ENCODE measurements at places on chromosomes 5 and 9.

DNA sequence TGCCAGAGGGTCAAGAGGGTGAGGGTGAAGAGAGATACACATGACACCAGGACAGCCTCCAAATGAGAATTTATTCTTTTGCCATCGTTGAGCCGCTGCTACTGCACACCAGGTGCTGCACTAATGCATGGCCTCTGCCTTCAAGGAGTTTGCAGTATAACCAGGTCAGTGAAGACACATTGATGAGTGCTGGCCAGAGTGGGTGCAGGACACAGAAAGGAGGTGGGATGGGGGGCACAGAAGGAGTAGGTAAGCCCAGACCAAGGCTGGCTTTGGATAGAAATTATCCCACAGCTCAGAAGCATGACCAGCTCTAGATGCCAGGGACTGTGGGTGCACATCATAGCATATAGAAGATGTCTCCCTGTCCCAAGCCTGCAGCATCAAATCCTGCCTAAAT is 38.0 kb downstream of the FOXI1 start:
- DNase-seq = no peak

DNA sequence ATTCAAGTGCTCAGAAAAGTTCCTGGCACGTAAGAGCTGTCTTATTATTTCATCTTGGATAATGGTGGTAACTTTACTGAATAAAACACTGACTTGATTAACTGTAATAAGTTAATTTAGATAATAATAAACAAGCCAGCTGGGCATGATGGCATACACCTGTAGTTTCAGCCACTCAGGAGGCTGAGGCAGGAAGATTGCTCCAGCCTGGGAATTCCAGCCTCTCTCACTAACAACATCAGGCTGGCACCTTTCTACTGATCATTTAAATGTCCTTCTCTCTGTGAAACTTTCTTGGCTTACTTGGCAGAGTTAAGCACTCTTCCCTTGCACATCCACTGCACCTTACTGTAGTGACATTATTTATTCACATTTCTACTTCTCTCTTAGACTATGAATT is 20.0 kb downstream of the STOM start:
- no peak for DNase-seq

GRCh38 chr9:72526901-72527800 is 5.7 kb downstream of the TMC1 start:
- DNase-seq = no peak

GRCh38 chr5:160341309-160341870 is 29.0 kb upstream of the CCNJL start:
- DNase-seq = no peak

- DNase-seq = no peak
Observed at GRCh38 chr5:156624686-156625085, 225.4 kb upstream of the PPP1R2B start.

GRCh38 chr5:179373961-179374505 is 28.8 kb upstream of the ADAMTS2 start:
- no peak for DNase-seq

DNA sequence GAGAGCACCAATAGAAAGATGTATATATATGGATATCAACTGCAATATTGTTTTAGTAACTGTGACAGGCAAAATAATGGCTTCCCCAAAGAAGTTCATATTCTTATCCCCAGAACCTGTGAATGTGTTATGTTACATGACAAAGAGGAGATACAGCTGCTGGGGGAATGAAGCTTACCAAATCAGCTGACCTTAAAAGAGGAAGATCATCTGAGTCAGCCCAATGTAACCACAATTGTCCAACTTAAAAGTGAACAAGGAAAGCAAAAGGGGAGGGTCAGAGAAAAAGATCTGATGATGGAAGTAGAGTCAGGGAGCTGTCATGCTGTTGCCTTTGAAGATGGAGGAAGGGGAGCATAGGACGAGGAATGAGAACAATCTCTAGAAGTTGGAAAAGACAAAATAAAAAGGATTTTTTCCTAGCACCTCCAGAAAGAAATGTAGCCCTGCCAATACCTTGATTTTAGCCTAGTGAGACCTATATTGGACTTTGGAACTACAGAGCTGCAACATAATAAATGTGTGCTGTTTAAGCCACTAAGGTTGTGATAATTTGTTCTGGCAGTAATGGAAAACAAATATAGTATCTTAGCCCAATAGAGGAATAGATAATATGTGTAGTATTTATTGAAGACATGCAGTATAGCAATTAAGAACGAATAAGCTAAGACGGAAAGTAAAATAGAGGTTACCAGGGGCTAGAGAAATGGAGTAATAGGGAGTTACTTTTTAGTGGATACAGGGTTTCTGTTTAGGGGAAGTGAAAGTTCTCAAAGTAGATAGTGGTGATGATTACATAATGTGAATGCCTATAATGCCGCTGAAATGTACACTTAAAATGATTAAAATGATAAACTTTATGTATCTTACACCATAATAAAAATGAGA is 115.9 kb downstream of the PIK3R1 start:
- DNase-seq = peak; percentile 2

GRCh38 chr9:109765830-109766229 is 14.2 kb upstream of the PALM2AKAP2 start:
- DNase-seq = no peak

GRCh38 chr5:88769165-88769564 is 113.8 kb downstream of the MEF2C start:
- no peak for DNase-seq

- no peak for DNase-seq
Observed at GRCh38 chr5:82406205-82406773, 128.1 kb upstream of the RPS23 start.

GRCh38 chr5:124741711-124742496 is 4.5 kb downstream of the ZNF608 start:
- DNase-seq = no peak

DNA sequence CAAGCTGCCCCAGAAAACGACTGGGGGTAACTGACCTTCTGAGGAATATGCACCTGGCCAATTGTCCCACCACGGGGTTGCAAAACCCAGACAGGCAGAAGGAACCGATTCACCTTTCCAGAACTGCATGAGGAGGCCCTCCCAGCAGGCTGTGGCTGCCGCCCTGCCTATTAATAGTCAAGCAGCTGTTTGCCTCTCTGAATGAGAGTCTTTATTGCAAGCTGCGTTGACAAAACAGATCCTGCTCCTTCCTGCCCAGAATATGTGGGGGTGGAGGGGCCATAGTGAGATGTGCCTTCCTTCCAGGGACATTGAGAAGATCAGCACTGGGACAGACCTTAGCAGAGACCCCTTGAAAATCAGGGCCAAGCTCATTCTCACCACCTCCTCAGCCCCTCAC is 18.3 kb upstream of the TCOF1 start:
- DNase-seq = no peak

- DNase-seq = no peak
Observed at GRCh38 chr5:146630472-146630871, 114.5 kb upstream of the GPR151 start.

- DNase-seq = no peak
Observed at GRCh38 chr5:72508241-72509170, 1.3 kb upstream of the ZNF366 start.

DNA sequence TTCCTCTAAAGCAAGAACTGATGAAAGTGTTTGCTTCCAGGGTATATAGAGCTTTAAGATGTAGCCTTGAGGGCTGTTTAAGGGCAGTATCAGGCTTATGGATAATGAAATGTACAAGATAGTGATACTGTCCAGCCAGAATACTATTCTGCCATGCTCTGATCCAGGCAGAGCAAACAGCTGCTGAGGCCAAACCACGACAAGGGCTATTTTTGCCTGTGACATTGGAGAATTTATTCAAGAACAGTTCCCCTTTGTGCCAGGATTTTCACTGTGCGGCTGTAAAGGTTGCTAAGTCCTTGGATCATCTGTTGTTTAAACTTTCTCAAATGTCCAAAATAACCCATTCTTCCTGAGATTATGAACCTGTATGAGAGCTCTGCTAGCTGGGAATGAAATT is 70.4 kb downstream of the OTP start:
- no peak for DNase-seq

DNA sequence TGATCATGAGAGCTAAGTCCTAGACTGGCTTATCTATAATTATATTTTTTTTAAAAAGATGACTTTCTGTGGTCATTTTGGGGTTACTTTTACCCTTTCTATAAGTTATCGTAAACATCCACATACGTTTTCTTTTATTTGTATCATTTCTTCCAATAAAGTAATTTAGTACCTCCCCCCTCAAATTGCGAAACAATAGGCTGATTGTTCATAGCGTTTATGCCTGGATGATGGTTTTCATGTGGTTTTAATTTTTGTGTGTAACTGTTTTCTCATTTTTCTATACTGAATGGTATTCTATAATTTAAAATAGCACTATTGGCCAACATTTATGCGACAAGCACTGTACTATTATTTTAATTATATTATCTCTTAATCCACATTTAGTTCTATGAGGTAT is 44.5 kb downstream of the SMC5 start:
- DNase-seq = no peak

GRCh38 chr5:143759396-143760130 is 52.4 kb upstream of the HMHB1 start:
- DNase-seq = no peak

GRCh38 chr9:131523451-131524435 is 7.3 kb downstream of the UCK1 start:
- DNase-seq = no peak

GRCh38 chr9:135827301-135827700 is 80.0 kb downstream of the CAMSAP1 start:
- no peak for DNase-seq

Data from GF-D8 (cell line).